ENCODE measurements at places on chromosomes 2 and 18. TPM values are rescaled to one million over a fixed set of nuclear protein-coding genes. Genes with fewer than 3 reads are reported as not detected.

GRCh38 chr2:27014771-27015433 is 17.9 kb upstream of the TMEM214 start:
- no peak for DNase-seq
- no peak overlapping the region for H3K4me3 ChIP-seq
- H3K27ac ChIP-seq = no peak overlapping the region
- H3K36me3 ChIP-seq = no peaks in the 10 kb centered on the region
- no peaks in the 10 kb centered on the region for H3K4me1 ChIP-seq

The RGPD4 gene
- not detected for total RNA-seq

The M1AP gene
- total RNA-seq = not detected

GRCh38 chr2:133985563-133985962 is 268.3 kb upstream of the MGAT5 start:
- H3K27me3 ChIP-seq = 0 out of 2 replicates have a peak, but pooled peaks cover 2% of the 10 kb centered on the region
- H3K27ac ChIP-seq = no peak overlapping the region
- no peak overlapping the region for H3K4me3 ChIP-seq
- H3K36me3 ChIP-seq = no peaks in the 10 kb centered on the region
- no peak for DNase-seq

DNA sequence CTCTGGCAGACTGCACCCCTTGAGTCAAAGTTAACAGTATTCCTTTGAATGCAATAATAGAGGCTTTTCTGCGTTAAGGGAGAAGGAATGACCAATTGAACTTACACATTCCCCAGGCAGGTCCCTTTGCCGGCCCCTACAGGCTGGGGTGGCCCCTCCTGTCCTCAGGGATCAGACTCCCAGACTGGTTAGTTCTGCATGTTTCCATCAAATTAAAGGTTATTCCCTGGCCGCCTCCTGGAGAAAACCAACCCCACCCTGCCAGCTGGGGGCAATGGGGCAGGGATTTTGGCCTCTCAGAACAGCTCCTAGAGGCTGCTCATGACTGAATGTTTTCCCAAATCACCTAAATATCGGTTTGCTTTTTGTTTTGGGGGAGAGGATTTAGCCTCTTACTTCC is 199.6 kb downstream of the MGAT5 start:
- DNase-seq = no peak
- no peaks in the 10 kb centered on the region for H3K4me1 ChIP-seq
- no peak overlapping the region for H3K4me3 ChIP-seq
- H3K27me3 ChIP-seq = no peaks in the 10 kb centered on the region

GRCh38 chr2:232971744-232972143 is 41.3 kb downstream of the NGEF start:
- DNase-seq = no peak
- no peaks in the 10 kb centered on the region for H3K27me3 ChIP-seq
- H3K27ac ChIP-seq = no peak overlapping the region
- no peaks in the 10 kb centered on the region for H3K4me1 ChIP-seq
- no peak overlapping the region for H3K4me3 ChIP-seq
- no peaks in the 10 kb centered on the region for H3K36me3 ChIP-seq

The CD207 gene
- not detected for total RNA-seq

The ADAM17 gene
- total RNA-seq = 18.9 TPM

The RNF125 gene
- 3.9 TPM for total RNA-seq

DNA sequence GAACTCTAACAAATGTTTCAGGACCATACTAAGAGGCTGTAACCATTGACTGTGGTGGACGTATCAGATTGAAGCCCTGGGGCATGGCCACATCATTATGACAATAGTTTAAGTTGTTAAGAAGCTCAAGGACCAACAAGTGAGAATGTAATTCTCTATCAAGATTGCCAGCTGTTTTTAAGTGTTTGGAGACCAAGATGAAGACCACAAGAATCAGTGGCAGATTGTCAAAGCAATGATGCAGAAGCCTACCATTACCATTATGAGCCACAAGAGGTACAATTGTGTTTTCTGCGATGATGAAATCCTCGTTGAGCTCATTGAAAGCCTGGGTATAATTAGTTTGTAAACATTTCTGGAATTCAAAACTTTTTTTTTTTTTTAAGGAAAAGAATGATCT is 261.1 kb upstream of the ZEB2 start:
- no peaks in the 10 kb centered on the region for H3K4me1 ChIP-seq
- H3K27me3 ChIP-seq = no peaks in the 10 kb centered on the region
- no peaks in the 10 kb centered on the region for H3K36me3 ChIP-seq
- no peak overlapping the region for H3K27ac ChIP-seq
- no peak for DNase-seq
- H3K4me3 ChIP-seq = no peak overlapping the region

The COL4A3 gene
- 4.3 TPM for total RNA-seq
